ENCODE measurements at places on chromosomes 4 and X. TPM values are rescaled to one million over a fixed set of nuclear protein-coding genes. Genes with fewer than 3 reads are reported as not detected.

GRCh38 chr4:177109769-177110168, 199.9 kb upstream of the NEIL3 start:
- no peak overlapping the region for H3K4me3 ChIP-seq
- no peaks in the 10 kb centered on the region for H3K36me3 ChIP-seq
- H3K4me1 ChIP-seq, result no peaks in the 10 kb centered on the region
- DNase-seq, result no peak
- H3K27me3 ChIP-seq, result no peaks in the 10 kb centered on the region
- no peak overlapping the region for H3K27ac ChIP-seq

ABLIM2 gene
- polyA plus RNA-seq, result 13.1 TPM

TMEM150C gene
- polyA plus RNA-seq, result 8.7 TPM

TMEM271 gene
- 0.35 TPM for polyA plus RNA-seq

UBL4A gene
- 20.4 TPM for polyA plus RNA-seq

Data from pancreas (tissue), 10 donors.